Naive thymus-derived CD8-positive, alpha-beta T cell (primary cell): ENCODE measurements at places on chromosomes 6 and 20.

- DNase-seq = peak; percentile 80
Observed at GRCh38 chr6:31403283-31404060, at the start of gene MICA. Gene MICA, plus strand, starts transcription at chr6:31403595. Its CDS starts 38 bp downstream, at chr6:31403633.

DNA sequence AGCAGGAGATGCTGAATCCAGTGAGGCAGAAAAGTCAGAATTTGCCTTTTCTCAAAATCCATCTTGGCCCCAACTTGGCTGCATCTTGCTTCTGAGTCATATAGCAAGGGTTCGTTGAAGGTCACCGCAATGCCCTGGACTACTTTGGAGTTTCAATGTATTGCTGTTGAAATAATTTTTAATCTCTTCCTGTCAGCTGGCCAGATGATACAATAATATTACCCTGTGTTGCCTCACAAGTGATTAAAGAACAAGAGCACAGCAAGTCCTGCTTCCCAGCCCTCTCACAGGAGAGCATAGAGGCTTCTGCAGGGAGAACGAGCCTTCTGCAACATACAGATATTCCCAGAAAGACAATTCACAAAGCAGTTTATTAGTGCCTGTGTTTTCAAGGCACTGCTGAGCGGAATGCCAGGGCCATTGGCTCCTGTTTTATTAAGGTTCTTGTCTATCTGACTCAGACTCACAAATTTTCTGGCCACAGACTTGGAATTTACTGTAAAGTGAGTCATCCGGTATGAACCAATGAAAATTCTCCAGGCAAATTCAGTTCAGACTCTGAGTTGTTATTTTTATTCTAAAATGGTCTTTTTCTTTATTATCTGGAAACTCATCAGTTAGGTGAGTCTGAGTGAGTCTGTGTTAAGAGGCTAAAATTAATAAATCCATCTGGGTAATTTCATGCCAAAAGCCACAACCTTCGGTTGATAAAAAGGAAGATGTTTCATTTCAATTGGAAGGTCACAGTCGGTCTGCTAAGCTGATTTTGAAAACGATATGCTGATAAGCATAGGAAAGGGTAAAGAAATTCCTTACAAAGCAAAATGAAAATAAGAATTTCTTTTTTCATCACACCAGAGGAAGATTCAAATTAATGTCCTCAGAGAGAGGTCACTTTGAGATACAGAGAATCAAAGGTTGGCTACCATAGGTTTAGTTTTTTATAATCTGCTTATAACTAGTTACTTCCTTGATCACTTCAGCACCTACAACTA, 289.4 kb upstream of the STXBP5 start:
- DNase-seq = no peak

DNA sequence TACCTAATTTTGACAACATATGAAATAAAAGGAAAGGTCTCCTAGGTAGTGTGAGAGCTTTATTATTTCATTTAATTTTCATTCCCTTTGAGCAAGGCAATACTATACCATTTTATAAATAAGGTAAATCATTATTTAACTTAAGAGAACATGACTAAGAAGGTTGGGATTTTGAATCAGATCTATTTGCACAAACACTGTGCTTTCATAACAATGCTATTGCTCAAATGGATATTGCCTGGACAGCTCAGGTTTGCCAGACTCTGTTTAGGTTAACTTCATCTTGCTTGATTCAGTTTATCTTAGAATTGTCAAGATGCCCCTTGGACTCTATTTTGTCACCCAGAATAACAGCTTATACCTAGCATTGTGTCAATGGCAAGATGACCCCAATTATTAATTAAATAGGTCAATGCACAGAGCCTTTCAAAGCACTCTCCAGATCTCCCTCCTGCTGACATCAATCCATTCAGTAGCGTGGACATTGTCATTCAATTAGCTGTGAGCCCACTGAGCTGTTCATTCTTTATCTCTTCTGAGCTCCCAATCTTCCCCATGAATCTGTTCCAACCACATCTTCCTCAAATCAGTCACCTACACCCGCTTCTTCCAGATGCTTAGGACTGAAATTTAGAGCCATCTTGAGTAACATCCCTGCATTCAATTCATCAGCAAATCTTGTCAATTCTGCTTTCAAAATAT, 42.1 kb upstream of the TMEM30A start:
- DNase-seq = no peak

GRCh38 chr6:52364480-52365166, 2.7 kb downstream of the PAQR8 start:
- no peak for DNase-seq

GRCh38 chr6:89413006-89413400, 930 bp upstream of the RRAGD start:
- DNase-seq = no peak

GRCh38 chr6:14739827-14740226, 506.0 kb upstream of the JARID2 start:
- DNase-seq = no peak

GRCh38 chr6:82227770-82228169, 19.8 kb downstream of the IBTK start:
- DNase-seq = no peak

- DNase-seq = no peak
Observed at GRCh38 chr20:9672027-9672426, 157.6 kb downstream of the LAMP5 start.

DNA sequence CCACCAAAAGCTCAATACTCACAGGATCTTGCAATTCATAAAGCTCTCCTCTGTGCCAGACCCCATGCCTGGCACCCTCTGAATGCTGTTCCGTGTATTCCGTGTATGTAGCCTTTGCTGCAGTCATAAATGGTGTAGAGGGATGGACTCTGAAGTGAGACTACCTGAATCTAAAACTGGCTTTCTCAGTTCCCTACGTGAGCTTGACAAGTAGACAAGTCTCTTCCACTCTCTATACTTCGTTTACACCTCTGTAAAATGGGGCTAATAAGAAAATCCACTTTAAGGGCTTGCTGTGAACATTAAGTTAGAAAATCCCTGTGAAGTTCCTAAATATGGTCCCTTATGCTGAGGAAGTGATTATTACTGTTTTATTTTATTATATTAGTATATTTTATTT, 31.5 kb downstream of the PPP1R16B start:
- no peak for DNase-seq

DNA sequence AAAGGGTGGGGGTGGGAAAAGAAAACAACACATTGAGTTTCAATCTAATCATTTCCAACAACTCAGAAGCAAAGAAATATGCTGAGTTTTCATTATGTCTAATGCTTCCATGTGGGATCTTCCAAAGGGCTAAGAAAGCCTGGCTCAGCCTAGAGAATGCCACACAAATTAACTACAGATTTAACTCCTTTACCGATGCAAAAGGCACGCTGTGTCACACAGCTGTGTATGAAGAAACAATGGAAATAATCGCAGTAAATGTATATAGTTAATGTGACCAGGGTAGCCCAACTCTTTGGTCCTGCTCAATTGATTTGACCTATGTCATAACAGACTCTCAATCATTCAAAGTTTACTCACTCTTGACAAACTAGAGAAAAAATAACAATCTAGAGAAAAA, 17.8 kb downstream of the B4GALT5 start:
- DNase-seq = no peak

GRCh38 chr6:48111575-48111974, 578 bp upstream of the PTCHD4 start:
- DNase-seq = no peak

- no peak for DNase-seq
Observed at GRCh38 chr6:42644211-42644610, 78.2 kb downstream of the PRPH2 start.

- DNase-seq = no peak
Observed at GRCh38 chr6:13629459-13630116, 14.5 kb downstream of the NOL7 start.

GRCh38 chr6:3337521-3338350, 79.0 kb downstream of the PSMG4 start:
- no peak for DNase-seq

GRCh38 chr6:128007658-128008057, 106.8 kb upstream of the THEMIS start:
- DNase-seq = no peak

DNA sequence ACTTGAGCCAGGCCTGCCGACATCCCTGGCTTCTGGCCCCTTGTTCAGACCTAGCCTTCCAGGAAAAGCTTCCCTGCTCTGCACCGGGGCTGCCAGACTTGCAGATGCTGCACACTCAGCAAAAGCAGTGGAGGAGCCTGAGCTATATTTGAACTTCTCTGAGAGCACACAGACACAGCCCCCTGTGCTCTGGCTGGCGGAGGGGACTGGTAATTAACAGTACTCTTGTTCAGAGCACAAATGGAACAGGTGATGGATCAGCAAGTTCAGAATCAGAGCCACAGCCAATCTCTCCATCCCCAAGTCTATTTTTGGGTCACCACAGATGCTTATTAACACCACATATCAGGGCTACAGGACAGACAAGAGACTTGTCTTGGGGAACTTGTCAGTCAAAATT, 27.6 kb upstream of the RIMS4 start:
- DNase-seq = no peak

DNA sequence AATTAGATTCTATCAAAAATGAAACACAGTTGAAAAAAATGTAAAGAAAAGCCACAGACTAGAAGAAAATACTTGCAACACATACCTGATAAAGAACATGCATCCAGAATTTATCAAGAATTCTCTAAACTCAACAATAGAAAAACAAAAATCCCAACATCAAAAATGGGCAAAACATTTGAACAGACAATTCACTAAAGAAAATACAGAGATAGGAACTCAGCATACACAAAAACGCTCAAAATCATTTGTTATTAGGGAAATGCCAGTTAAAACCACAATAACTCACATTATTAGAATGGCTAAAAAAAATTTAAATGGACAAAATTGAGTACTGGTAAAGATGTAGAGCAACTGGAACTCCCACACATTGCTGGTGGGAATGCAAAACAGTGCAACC, 311.0 kb upstream of the PRDM1 start:
- DNase-seq = no peak

DNA sequence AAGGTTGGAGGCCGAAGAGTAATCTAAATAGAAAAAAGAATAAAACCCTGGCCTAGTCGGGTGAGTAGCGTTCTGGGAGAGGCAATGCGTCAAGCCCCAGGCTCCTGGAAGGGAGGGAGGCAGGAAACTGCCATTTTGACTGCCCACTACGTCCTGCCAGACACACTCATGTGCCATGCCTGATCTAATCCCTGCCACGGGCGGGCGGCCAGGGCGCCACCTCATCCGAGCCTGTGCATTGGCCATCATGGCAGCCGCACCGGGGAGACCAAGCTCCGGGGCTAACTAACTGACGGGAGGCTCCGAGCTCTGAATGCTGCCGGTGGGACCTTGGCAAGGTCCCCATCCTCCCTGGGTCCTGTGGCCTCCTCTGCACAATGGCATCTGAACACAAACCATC, 68.8 kb downstream of the INSM1 start:
- DNase-seq = no peak

DNA sequence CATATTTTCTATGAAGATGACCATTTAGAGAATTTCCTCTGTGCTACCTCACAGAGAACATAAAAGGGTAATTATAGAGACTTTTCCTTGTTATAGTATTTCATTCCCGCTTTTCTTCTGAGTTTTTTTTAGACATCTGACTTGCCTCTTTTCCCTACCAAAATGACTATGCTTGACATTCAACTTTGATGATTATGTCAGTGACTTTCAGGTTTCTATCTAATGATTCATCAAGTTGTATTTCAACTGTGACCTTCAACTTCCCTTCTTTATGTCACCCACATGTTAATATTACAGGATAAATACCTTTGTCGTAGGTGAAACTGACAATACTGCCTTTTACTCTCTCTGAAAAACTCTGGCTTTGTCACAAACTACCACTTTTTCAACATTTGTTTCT, 95.3 kb downstream of the MLIP start:
- no peak for DNase-seq

DNA sequence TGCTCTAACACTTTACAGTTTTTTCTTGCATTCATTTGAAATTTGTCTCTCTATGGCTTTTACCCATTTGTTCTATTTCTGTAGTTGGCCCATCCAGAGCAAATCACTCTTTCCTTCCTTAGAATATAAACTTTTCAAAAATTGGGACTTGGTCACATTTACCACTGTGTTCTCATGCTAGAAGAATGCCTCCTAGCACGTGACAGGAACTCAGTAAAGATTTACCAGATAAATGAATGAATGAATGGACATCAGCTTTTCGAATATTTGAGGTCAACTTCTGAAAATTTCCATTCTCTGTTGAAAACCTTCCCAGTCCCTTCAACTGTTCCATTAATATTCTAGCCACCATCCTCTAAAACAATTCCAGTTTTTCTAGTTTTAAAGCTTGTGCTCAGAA, 294.5 kb downstream of the CD83 start:
- no peak for DNase-seq

DNA sequence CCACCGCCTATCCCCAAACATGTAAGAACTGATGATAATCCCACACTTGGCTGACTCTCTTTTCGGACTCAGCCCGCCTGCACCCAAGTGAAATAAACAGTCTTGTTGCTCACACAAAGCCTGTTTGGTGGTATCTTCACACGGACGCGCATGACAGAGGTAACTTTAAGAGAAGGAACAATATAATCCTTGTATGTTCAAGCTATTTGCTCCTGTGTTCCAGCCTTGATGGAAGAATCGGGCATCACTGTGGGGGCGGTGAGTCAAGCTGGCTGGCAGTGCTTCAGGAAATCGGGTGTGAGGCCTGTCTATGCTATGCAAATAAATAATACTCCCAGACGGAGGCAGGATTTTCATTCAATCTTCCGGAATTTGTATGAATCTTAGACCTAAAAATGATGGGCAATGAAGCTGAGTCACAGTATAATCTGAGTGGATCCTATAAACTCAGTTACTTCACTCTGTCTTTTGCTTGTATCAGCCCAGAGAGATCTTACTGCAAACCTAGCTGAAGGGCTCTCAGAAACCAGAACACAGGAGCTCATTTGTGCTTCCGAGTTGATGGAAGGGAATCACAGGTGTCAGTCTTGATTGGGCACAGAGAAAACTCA, 45.2 kb upstream of the NT5E start:
- no peak for DNase-seq

GRCh38 chr6:6701864-6702263, 113.3 kb downstream of the LY86 start:
- DNase-seq = no peak

DNA sequence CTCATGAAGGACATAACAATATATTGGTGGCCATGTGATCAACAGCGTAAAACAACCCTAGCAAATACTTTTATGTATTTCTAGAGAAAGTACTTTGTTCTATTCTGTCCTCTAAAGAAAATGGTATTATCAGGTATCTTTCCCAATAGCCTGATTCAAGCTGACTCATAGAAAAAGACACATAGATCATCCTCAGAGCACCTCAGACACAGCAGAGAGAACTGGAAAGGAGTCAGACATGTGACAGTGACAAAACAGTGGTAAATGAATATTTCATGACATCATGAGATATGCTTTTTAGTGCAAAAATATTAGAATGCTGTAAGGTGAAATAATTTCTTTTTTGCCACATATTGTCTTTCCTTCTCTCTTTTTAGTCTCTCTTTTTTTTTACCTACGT, 1355.0 kb upstream of the MAP3K7 start:
- DNase-seq = no peak
